IMR-90 (cell line): ENCODE measurements at places on chromosomes 1 and 21. TPM values are rescaled to one million over a fixed set of nuclear protein-coding genes. Genes with fewer than 3 reads are reported as not detected.

GRCh38 chr1:111369645-111370044 lies 57.9 kb downstream of the OVGP1 start:
- DNase-seq = no peak

- peak; percentile 86 for DNase-seq
Measured at GRCh38 chr1:41955461-41956159, 36.9 kb upstream of the HIVEP3 start.

DNA sequence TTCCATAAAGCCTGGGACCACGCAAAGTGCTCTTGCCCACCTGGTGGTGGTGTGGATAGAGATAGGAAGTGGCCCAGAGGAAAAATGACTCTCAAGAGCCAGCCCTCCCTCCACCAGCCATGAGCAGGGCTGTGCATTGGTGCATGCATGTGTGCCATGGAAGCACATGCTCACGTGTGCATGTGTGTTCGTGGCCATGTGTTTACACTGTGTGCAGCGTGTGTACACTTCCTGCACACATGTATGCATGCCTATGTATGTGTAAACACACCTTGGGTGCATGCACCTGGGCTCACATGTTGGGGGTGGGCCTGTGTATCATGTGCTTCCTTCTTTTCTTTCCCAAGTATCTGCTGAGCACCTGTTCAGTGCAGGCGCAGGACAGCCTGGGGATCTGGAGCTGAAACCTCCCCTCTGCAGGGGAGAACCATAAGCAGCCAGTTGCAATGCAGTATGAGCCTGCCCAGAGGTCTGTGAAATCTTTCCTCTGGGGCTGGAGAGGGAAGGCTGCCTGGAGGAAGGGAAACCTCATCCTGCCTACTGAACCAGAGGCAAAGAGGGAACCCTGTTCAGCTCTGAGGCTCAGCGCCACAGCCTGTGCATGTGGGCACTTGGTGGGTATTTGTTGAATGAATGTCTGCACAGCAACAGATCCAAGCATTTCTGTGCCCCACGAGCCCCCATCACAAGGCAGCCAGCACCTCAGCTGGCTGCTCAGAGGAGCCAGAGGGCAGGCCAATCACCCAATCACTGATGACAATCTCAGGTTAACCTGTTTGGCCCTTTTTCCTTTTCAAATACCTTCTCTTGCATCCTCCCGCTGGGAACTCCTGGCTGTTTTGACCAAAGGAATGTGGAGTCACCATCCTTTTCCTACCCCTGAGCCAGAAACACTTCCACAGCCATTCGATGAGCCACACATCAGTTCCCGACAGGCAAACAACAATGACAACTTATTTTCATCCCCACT lies 327.0 kb downstream of the NPHP4 start:
- no peak for DNase-seq

GRCh38 chr1:193562121-193562520 lies 375.7 kb upstream of the B3GALT2 start:
- no peak for DNase-seq

- no peak for DNase-seq
Measured at GRCh38 chr1:183443466-183443865, 25.3 kb upstream of the NMNAT2 start.

DNA sequence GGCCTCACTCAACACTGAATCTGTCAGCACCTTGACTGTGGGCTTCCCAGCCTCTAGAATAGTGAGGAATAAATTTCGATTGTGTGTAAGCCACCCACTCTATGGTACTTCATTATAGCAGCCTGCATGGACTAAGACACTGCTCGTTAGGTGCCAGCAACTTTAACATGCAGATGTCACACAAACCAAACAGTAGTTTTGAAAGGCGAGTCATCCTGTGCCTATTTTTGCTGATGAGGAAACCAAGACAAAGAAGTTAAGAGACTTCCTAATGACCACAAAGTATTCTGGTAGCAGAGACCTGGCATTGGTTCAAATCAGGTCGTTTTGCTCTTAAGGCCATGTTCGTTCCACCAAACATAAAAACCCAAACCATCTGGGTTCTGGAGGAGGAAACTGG lies 42.9 kb downstream of the BATF3 start:
- DNase-seq = no peak

VWA5B1 gene
- not detected in 2 replicates for total RNA-seq

- no peak for DNase-seq
Measured at GRCh38 chr1:195332102-195332501, 1276.1 kb downstream of the KCNT2 start.

GRCh38 chr1:5617179-5617520 lies 375.1 kb downstream of the NPHP4 start:
- no peak for DNase-seq

SMCP gene
- total RNA-seq = not detected in 2 replicates

DNA sequence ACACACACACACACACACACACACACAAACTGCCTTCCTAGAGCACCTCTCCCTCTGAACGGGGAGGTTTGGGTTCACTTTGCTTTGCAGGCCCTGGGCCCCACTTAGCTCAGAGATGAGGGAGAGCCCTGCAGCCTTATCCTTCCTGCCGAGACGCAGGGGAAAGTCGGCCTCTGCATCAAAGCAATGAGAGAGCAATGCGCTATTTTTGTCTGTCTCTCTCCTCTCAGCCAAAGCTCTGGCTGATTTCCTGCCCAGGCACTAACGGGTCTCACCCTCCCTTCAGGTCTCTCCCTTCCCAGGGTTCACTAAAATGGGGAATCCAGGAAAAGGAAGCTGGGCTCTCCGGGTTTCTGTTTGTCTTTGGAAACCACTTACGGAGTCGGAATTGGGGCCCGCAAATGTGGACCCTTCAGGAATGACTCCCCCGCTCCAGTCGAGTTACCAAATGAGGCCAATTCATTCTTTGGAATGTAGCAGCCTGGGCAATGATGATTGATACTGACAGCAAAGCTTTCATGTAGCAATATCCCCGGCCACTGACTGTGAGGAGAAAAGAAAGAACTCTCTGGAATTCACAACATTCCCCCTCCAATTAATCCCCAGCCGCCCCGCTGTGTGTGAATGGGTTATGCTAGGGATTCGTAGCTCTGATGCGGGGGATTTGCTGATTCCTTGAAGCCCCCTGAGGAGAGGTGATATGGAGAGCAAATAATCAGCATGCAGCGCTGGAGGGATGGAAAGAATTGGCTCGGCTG lies 61.5 kb upstream of the WLS start:
- DNase-seq = peak; percentile 45
